CD4-positive, alpha-beta T cell (primary cell): ENCODE measurements at places on chromosomes 2 and 18. TPM values are rescaled to one million over a fixed set of nuclear protein-coding genes. Genes with fewer than 3 reads are reported as not detected.

GRCh38 chr2:218806346-218806978 is 24.5 kb downstream of the CYP27A1 start:
- no peak for DNase-seq

GRCh38 chr18:37282386-37283037 is 283.1 kb downstream of the CELF4 start:
- DNase-seq, result no peak

- DNase-seq, result no peak
These were observed 274.1 kb upstream of the MC4R start for GRCh38 chr18:60646725-60647124.

DNA sequence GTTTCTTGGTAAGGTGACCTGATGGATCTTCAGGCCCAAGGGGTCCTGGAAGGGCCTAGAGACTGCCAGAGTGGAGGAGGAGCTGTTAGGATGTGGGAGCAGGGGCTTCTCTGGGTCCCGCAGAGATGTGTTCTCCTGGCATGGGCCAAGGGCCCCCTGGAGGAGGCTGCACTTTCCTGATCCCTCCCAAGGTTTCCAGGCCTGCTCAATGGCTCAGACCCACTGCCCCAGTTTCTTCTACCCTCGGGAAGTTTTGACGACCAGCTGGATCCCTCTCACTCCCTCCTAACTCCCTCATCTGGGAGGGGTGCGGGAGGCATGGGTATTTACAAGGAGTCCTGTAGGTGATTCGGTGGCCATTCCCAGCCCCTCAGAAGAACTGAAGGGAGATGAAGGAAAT is 36.1 kb downstream of the COA5 start:
- no peak for DNase-seq

Gene ACADL
- total RNA-seq, result not detected

GRCh38 chr2:96157649-96158553 is 12.7 kb upstream of the DUSP2 start:
- peak; percentile 61 for DNase-seq

Gene KCMF1
- total RNA-seq, result 78.0 TPM

- DNase-seq, result no peak
These were observed 133.8 kb downstream of the ARL4C start for GRCh38 chr2:234363011-234363487.

DNA sequence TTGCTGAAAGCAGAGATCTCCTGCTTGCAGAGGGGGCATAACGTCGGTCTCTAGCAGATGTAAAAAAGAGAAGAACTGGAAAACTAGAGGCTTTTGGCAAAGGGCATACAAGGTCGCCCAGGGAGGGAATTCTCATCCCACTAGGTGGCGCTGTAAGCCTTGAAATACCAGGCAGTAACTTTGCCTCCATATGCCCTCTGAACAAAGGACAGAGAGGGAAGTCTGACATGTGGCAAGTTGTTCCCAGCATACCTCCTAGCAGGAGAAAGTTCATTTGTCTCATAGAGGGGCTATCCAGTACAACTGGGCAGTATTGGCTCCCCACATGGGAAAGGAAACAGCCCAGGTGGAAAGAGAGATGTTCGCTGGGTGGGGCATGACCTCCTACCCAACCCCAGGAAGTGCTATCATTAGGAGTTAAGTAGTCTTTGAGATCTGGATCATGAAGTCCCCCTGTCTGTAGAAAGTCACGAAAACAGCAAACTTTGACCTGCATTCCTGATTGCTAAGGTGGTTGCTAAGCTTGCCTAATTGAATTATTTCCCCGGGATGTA is 39.9 kb downstream of the STK17B start:
- DNase-seq, result peak; percentile 45

- DNase-seq, result no peak
These were observed 237.9 kb downstream of the HAUS1 start for GRCh38 chr18:46341986-46342525.

DNA sequence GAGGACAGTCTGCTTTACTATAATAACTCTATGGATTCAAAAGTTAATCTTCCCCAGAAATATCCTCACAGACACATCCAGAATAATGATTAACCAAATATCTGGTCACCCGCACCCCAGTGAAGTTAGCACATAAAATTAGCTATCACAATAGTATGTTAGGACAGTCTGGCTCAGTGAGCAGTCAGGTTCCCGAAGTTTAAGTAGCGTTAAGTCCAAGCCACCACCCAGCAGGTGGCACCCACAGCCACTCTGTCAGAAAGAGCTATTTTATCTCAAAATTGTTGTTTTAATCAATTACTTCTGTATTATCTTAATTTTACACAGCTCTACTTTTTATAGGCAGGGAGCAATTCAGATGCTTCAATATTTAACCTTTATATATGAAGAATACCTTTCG is 537.5 kb downstream of the MBD2 start:
- no peak for DNase-seq

Gene TMEM163
- total RNA-seq, result 0.47 TPM

DNA sequence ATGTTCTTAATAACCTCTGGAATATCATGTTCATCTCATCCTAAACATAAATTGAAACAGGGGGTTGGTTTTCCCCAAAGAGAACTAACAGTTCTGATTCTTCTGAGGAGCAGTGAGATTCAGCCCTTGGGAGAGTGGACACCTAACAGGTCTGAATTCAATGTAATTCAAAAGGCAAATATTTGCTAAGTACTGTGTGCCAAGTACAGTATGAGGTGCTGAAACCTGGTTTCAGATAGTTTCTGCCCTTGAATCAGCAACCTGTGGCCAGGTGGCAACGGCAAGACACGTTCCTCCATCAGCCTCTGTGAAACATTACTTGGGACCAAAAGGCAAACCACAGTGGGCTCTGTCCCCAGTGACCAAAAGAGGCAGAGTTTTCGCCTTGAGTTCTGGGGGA is 1.3 kb downstream of the LRRC30 start:
- DNase-seq, result no peak

Gene IL1RN
- total RNA-seq, result 0.31 TPM

Gene L3MBTL4
- total RNA-seq, result 0.47 TPM

Gene ARHGAP28
- total RNA-seq, result not detected

- DNase-seq, result no peak
These were observed 63.5 kb upstream of the ST3GAL5 start for GRCh38 chr2:85952196-85952734.

Gene DNER
- not detected for total RNA-seq

Gene TMEFF2
- not detected for total RNA-seq

DNA sequence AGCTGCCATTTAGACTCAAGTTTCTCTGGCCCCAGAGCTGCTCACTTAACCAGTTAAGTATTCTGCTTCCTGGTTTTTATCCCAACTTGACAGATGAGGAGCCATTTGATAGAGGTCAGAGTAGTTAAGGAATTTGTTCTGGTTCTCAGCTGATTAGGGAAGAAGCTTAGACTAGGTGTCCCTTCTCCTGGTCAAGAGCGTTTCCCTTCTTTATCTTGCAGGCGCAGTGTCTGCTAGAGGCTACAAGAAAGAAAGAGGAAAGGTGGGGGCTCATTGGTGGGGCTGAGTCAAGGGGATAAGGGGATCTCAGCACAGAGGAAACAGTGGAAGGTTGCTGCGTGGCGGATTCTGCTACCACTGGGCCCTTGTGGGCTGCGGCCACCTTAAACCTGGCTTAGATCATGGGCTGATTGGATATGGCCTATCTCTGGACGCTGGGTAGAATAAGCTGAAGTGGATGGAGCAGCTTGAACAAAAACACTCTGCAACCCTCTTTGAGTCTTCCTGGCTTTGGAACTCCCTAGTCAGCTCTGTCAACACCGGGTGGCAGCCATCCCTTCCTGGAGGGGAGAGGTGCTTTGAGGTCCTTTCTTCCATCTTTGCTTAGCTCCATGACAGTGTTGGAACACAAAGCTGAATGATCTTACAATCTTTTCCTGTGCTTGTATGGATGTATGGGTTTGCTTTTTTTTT is 70.8 kb downstream of the QPCT start:
- DNase-seq, result no peak

Gene TXNDC2
- total RNA-seq, result not detected

- no peak for DNase-seq
These were observed 2126.9 kb upstream of the CELF4 start for GRCh38 chr18:39692367-39693015.

Gene AQP12B
- not detected for total RNA-seq

GRCh38 chr2:53252115-53252514 is 515.5 kb upstream of the CHAC2 start:
- DNase-seq, result no peak

Gene CNTNAP5
- total RNA-seq, result not detected

Gene SPDYA
- total RNA-seq, result 12.7 TPM

DNA sequence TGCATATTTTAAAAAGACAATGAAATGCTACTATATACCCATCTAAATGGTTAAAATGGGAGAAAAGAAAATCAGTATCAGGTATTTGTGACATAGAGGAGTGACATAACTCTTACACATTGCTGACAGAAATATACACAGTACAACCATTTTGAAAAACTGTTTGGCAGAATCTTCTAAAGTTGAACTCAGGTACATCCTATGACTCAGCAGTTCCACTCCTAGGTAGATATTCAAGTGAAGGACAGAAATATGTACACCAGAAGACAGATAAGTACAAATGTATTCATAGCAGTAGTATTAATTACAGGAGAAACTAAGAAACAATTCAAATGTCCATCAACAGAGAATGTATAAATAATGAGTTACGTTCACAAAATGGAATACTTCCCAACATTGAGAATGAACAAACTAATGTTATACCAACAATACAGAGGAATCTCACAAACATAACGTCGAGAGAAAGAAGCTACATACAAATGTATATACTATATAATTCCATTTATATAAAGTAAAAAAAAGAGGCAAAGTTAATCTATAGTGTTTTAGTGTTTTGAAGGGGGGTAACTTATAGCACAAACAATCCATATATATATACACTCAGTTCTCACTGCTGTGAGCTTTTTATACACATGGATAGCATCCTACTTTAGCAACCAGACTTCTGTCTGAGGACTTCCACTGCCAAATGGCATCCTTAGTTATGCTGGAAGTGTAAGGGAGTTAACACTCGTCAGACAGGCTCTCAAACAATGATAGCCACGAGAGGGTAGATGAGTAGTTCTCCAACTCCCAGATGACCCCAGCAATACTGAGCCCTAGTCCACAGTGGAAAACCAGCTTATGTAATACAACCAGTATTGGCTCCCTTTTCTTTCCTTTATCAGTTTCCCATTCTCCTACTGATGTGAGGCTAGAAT is 172.5 kb downstream of the NBAS start:
- no peak for DNase-seq

Gene ABCA12
- total RNA-seq, result not detected

Gene CPLX4
- not detected for total RNA-seq

DNA sequence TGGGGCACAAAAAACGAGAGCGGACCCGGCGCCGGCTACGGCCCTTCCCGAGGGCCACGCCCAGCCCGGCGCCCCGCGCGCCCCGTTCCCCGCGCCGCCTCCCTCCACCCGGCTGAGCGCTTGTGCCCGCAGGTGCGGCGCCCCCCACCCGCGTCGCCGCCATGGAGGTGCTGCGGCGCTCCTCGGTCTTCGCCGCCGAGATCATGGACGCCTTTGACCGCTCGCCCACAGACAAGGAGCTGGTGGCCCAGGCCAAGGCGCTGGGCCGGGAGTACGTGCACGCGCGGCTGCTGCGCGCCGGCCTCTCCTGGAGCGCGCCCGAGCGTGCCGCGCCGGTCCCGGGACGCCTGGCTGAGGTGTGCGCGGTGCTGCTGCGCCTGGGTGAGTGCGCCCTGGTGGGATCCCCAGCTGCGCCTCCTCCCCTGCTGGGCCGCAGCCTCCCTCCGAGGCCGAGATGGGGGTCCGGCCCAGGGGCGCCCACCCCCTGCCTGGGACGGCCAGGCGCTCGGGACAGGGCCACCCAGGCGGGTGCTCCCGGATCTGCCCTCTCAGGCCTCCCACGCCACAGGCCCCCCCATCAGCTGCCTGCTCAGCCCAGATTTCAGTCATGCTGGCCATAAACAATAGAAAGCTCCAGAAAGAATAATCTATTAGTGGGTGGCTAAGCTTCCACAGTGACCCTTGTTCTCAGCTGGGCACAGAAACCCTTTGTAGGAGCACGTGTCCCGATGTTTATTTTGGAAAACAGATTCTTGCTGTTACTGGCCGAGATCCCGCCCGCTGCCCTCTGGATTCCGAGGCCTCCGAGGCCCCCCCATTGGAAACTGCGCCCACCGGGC is 997 bp downstream of the BOK start:
- no peak for DNase-seq

Gene ALK
- total RNA-seq, result not detected

Gene XIRP2
- not detected for total RNA-seq

Gene KCNE4
- not detected for total RNA-seq

DNA sequence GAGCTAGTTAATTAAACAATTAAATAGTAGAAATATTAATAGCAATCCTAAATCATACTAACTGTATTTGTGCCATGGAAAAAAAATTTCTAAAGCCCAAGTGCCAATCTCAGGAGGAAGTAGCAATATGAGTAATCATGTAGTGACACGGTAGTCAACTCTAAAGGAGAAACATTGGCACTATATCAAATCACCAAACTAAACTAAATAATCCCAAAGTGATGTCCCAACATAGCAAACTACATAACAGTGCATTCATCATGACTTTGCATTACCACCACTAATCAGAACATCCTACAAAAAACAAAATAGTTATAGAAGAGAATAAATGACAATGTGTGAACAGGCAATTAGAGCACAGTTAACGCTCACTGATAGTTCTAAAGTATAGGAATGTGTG is 195.1 kb downstream of the EXOC6B start:
- no peak for DNase-seq

DNA sequence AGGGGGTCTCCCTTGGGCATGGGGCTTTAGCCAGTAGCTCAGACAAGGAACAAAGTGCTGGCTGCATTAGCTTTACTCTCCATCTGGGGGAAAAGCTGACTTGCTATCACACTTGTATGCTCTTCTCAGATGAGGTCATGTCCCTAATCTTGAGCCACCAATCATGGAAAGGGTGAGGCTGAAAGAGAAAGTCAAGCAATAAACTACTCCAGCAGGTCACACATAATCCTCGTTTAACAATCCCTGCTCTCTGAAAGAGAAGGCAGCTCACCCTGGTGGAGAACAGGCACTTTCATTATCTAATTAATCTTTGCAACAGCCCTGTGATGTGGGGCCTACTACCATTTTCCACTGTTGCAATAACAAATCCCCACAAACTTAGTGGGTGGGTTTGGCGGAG is 129.7 kb upstream of the CAPN13 start:
- no peak for DNase-seq

GRCh38 chr2:28729698-28730097 is 21.9 kb upstream of the PPP1CB start:
- no peak for DNase-seq

Gene MLPH
- total RNA-seq, result 0.39 TPM

- DNase-seq, result no peak
These were observed 5.2 kb upstream of the C18orf63 start for GRCh38 chr18:74310411-74310810.

GRCh38 chr18:10085416-10085815 is 171.6 kb downstream of the VAPA start:
- no peak for DNase-seq
